ENCODE measurements at places on chromosomes 5 and 9. TPM values are rescaled to one million over a fixed set of nuclear protein-coding genes. Genes with fewer than 3 reads are reported as not detected.

RNF183 gene
- total RNA-seq: not detected

DNA sequence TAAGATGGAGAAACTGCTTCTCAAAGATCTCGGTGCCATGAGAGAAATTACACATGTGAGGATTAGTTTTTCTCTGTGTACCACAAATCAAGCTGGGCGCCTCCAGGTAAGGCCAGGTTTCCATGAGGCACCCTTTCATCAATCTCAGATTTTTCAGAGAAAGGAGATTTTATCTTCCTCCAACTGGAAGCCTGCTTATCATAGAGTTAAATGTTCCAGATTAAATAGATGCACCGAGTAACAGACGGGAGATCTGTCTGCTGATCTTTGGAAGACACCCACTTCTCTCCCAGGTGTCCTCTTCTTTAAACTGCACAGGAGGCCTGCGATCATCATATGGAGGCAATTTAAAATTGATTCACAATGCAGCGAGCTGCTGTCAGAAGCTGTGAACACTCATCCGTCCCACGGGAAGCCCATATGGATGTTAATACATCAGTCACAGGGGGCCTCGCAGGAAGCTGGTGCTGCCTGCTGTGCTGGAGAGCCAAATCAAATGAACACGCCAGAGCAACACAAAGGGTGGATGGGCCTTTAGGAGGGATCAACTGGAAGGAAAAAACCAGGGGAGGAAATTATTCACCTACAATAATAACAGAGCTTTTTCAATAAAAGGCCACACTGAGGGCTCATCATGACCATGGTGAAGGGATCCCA, 93.3 kb downstream of the TLE1 start:
- DNase-seq: no peak

- no peak for DNase-seq
Measured at GRCh38 chr9:72524820-72525540, 3.6 kb downstream of the TMC1 start.

- no peak for DNase-seq
Measured at GRCh38 chr5:74442466-74442865, 198.1 kb downstream of the ENC1 start.

GRCh38 chr9:21589344-21590056, 107.4 kb upstream of the IFNE start:
- no peak for DNase-seq

- peak; percentile 55 for DNase-seq
Measured at GRCh38 chr5:132408456-132408855, 38.9 kb downstream of the SLC22A5 start.

C9orf57 gene
- not detected for total RNA-seq

DNA sequence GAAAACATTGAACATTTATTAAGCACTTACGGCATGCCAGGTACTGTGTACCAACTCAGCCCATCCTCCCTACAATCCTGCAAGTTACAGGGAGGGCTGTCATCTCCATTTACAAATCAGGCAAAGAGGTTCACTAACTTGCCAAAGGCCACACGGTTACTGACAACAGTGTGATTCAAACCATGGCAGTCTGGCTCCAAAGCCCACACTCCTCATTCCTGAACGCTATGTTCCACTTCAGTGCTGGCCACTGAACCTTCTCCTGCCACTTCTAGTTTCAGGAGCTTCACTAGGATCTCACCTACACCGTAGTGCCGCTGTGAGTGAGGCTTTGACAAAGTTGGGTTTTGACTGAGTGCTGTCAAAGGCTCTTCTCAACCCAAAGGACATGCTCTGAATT, 7.2 kb upstream of the LIFR start:
- DNase-seq: no peak

CARTPT gene
- 23.5 TPM for total RNA-seq

GRCh38 chr9:112548051-112548440, 61.4 kb downstream of the KIAA1958 start:
- no peak for DNase-seq

GRCh38 chr9:121249563-121249962, 18.4 kb upstream of the GSN start:
- no peak for DNase-seq

SH2D3C gene
- total RNA-seq: 17.3 TPM

- no peak for DNase-seq
Measured at GRCh38 chr5:35436400-35437057, 181.1 kb upstream of the SPEF2 start.

FER gene
- 23.1 TPM for total RNA-seq

- DNase-seq: no peak
Measured at GRCh38 chr9:35500130-35500748, 10.3 kb downstream of the RUSC2 start.

IL5 gene
- not detected for total RNA-seq

DNA sequence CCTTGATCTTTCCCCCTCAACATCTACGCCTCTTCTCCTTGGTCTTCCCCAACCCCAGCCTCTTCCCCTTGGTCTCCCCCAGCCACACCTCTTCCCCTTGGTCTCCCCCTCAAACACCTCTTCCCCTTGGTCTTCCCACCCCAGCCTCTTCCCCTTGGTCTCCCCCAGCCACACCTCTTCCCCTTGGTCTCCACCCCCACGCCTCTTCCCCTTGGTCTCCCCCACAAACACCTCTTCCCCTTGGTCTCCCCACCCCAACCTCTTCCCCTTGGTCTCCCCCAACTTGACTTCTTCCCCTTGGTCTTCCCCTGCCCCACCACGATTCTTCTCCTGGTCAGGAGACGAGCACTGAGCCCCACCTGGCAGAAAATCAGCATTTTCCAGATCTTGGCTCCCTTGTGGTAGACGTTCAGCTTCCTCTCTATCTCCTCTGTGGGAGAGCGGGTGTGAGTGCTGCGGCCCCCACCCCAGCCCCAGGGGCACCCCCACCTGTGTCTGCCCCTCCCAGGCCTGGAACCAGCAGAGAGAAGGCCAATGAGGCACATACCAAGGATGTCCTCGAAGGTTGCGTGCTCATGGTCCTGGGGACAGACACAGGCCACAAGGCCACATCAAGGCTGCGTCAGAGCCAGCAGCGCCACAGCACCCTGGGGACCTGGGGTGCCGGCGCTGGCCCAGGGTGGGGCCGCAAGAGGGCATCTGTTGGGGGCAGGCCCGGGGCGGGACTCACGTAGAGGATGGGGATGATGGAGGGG, 7.0 kb downstream of the NSMF start:
- no peak for DNase-seq

SPINK4 gene
- not detected for total RNA-seq

WDR38 gene
- total RNA-seq: not detected

TIMD4 gene
- total RNA-seq: 1.2 TPM

NXNL2 gene
- 1.3 TPM for total RNA-seq

WDR31 gene
- 2.8 TPM for total RNA-seq

DNA sequence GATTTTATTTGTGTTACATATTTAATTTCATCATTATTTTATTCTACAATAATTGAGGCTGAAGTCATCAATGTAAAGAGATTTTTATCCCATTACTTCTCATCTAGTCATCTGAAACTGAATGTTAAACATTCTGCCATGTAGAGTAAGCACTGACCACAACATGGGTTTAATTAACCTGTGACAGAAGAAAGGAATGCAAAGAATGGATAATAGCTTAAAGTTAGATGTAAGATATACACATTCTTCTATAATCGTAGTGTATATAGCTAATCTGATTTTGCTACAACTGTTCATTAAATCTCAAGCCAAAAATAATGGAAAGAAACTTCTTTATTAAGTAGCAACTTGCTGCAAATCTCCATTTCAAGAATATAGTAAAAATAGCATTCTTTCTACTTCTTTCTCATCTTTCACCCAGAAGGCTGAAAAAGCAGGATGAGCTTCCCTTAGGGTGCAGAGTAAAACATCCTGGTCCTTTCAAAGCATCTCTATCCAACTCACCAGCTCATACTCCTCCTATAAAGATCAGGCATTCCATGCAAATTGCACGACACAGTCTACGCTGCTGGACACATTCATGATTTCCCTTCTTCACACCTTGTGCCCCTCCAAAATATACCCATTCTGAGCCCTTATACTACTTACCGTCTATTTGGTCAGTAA, 115.2 kb downstream of the EFNA5 start:
- no peak for DNase-seq

DNA sequence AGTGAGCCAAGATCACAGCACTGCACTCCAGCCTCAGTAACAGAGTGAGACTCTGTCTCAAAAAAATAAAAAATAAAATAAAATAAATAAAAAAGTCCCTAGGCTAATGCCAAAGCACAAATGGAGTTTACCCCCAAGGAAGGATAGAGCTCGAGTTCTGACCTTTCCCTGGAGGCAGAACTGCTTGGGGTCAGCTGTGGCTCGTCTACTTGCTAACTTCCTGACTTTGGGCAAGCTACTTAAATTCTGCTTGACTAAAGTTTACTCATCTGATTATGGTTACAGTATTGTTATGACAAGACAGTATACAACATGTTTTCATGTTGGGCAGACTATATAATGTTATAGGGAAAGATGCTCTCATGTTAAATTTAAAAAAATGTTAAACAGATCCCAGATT, 359.2 kb downstream of the DNAH5 start:
- DNase-seq: no peak

DNA sequence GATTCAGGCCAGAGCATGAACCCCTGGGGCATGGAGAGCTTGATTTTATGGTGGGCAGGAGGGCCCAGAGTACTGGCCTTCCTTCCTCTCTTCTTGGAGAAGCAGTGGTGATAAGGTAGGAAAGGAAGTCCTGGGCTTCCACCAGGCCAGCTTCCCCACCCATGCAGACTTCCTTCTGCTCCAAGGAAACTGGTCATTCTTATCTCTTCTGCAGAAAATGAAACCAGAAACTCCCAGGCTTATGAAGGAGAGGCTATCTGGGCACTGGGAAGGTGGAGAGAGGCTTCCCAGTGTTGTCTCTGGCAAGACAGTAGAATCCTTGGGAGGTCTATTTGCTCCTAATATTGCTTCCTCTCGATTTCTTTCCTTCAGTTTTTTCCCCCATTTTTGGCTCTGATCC, 110.5 kb upstream of the EQTN start:
- DNase-seq: no peak

DNA sequence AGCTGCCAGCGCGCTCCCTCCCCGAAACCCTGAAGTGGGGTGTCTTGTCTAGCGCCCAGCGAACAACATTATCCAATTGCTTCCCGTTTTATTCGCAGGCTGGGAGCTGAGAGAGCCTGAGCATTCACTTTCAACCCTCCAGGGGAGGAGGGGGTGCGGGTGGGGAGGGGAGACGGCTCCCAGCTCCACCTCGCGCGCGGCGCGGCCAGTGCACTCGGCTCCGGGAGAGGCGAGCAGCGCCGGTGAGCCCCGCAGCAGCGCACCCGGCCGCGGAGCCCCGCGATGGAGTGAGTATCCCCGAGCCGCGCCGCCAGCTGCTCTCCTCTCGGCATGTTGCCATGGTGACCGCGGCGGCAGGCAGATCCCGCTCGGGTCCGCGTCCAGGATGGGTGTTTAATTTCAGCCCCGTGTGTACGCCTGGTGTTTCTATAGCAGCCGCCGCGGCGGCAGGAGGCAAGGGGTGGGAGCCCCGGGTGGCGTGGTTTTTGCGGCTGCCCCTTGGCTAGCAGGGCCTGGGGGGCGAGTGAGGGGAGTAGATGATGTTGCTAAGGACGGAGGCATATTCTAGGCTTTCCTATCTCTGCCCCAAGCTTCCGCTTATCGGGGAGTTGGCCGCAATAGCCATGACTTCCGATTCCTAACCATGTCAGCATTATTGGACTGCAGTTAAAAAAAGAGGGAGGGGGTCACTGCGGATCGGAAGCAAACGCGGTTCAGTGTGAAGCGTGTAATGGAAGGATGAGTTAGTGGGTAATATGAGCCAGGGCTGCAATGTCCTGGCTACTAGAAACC, 139.2 kb upstream of the PALM2AKAP2 start:
- DNase-seq: no peak

DNA sequence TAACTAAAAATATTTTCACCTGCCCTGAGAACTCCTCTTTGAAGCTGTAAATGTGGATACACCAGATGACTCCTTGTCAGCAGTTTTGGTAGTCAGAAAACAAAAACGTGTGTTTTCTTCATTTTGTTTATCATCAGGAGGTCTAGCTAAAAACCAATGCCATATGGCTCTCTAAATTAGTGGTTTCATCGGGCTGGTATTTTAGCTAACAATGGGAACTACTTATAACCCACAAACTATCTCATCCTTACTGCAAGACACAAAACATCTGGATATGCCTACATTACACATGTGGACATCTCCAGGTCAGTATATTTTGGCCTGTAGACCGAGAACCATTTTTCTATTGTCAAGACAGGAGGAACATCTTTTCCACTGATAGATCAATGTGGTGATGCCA, 56.2 kb downstream of the GAS1 start:
- no peak for DNase-seq

ADRB2 gene
- 6.1 TPM for total RNA-seq

GRCh38 chr5:43202380-43202779, 10.4 kb downstream of the NIM1K start:
- DNase-seq: no peak

ACTBL2 gene
- total RNA-seq: not detected

- no peak for DNase-seq
Measured at GRCh38 chr5:150224483-150225027, 34.7 kb downstream of the SLC6A7 start.

ST8SIA4 gene
- 1.6 TPM for total RNA-seq

IFNA2 gene
- total RNA-seq: not detected

DNA sequence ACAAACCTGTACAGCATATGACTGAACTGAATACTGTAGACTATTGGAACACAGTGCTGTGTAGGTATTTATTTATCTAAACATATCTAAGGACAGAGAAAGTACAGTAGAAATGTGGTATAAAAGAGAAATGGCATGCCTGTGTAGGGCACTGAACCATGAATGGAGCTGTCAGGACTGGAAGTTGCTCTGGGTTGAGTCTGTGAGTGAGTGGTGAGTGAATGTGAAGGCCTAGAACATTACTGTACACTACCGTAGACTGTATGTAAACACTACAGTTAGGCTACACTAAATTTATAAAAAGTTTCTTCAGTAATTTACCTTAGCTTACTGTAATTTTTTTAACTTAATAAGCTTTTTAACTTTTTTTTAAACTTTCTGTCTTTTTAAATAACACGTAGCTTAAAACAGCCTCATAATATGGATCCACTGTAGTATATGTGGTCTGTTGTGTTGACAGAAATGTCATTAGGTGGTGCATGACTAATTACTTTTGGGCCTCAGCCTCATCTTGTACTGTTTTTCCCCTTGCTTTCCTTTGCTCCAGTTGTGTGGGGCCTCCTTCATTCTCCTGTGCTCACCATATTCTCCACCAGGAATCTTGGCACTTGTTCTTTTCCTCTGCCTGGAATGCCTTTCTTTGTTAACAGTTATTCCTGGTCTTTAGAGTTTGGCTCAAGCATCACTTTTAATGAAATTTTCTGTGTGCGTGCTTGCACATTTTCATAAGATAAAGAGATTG, 8.8 kb downstream of the SPIN1 start:
- no peak for DNase-seq

- no peak for DNase-seq
Measured at GRCh38 chr9:127694890-127695720, 11.7 kb upstream of the CFAP157 start.

- no peak for DNase-seq
Measured at GRCh38 chr9:136679431-136679941, 7.8 kb downstream of the AGPAT2 start.

- DNase-seq: no peak
Measured at GRCh38 chr5:113425909-113426308, 8.9 kb downstream of the TSSK1B start.

- no peak for DNase-seq
Measured at GRCh38 chr5:157059093-157059539, at the start of gene HAVCR1. Gene HAVCR1, minus strand, starts transcription at chr5:157059116. Its CDS starts 1,173 bp downstream, at chr5:157057943.

GRCh38 chr5:72511774-72512592, 4.8 kb upstream of the ZNF366 start:
- peak; percentile 79 for DNase-seq

SAXO1 gene
- not detected for total RNA-seq
